ENCODE measurements at places on chromosomes 2 and 18.

DNA sequence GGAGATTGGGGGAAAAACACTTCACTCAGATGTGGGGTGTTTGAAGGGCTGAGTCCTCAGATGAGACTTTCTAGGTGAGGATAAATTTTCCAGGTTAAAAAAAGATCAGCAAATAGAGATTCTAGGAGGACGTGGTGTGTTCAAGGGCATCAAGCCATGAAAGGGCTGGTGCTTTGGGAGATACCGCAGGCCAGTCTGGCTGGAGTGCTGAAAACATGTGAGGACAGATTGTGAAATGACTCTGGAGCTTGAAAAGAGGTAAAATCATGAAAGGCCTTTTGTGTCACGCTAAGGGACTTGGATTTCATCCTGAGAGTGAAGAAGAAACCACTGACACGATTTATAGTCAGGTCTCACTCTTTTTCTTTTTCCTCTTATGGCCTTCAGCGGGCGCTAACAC is 320.5 kb downstream of the DPP10 start:
- no peak overlapping the region for H3K27ac ChIP-seq
- H3K27me3 ChIP-seq: no peaks in the 10 kb centered on the region

GRCh38 chr2:205714789-205715720 is 32.8 kb downstream of the NRP2 start:
- no peak overlapping the region for H3K4me3 ChIP-seq
- H3K27ac ChIP-seq: peak overlapping the region; percentile 49
- H3K4me1 ChIP-seq: peaks cover 41% of the 10 kb centered on the region
- no peak for DNase-seq
- no peaks in the 10 kb centered on the region for H3K27me3 ChIP-seq

- DNase-seq: no peak
- H3K4me3 ChIP-seq: no peak overlapping the region
- no peaks in the 10 kb centered on the region for H3K36me3 ChIP-seq
- no peaks in the 10 kb centered on the region for H3K27me3 ChIP-seq
- no peak overlapping the region for H3K27ac ChIP-seq
These were observed 543.2 kb upstream of the LRRTM4 start for GRCh38 chr2:78065366-78065765.

DNA sequence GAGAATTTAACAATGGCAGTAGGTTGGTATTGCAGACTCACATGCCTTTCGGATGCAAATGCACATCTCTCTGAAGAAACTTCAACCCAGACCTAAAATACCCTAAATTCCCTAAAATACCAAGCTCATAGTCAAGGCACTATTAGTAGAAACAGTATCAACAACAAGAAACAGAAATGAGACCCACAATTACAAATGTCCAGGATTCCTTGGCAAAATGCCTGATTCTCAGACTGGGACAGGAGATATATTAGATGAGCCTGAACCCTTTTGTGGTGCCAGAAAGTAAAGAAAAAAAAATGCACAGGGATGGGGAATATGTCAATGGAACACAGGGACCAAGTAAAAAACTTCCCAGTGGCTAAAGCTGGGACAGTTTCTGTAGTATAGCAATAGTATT is 77.2 kb downstream of the NAT8 start:
- H3K27me3 ChIP-seq: no peaks in the 10 kb centered on the region
- DNase-seq: no peak
- H3K4me3 ChIP-seq: no peak overlapping the region
- no peaks in the 10 kb centered on the region for H3K4me1 ChIP-seq
- H3K36me3 ChIP-seq: no peaks in the 10 kb centered on the region

DNA sequence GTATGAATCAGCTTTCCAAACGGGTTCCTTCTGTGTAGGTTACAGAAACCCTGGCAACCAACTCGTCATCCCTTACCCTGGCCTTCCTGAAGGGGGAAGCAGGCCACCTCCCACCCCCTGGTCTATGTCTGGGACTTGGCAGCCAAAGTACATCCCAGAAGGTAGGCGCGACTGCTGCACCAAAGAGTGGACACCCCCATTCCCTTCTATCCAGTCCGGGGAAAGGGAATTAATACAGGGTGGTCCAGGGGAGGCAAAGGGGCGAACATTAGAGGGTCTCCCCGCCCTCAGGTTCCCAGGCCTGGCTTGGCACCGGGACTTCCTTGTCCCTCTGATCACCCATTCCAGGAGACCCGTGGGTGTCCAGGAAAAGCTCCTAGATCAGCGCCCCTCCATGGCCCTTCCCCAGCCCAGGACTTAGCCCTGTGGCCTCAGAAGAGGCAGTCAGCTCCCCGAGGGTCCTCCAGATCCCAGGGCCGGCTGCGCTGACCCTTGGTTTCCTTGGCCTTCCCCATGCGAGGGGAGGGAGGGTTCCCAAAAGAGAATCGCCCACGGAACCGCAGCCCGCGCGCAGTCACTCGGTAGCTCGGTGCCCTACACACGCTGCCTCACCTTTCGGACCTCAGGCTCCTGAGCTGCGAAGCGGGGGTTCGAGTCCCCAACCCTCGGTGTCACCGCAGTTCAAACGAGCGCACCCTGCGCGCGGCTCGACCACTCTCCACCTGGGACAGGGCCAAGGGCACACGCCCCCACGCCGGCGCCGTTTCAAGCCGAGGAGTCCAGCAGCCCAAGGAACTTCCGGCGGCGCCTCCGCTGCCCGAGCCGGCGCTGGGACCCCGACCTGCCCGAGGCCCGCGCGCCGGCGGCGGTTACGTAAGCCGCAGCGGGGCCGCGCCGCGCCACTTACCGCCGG is at the start of gene PER2:
Gene PER2 (minus strand): TSS at position 874 of the 913 bp plus-strand sequence. CDS start 10,674 bp downstream, outside the sequence.
- peak within 1 kb of the TSS; percentile 92 for H3K4me3 ChIP-seq
- H3K27ac ChIP-seq: peak within 1 kb of the TSS; percentile 96
- H3K27me3 ChIP-seq: no peaks in the 10 kb centered on the region

- no peak for DNase-seq
- no peaks in the 10 kb centered on the region for H3K36me3 ChIP-seq
- H3K4me1 ChIP-seq: no peaks in the 10 kb centered on the region
- H3K4me3 ChIP-seq: no peak overlapping the region
- H3K27me3 ChIP-seq: no peaks in the 10 kb centered on the region
- H3K27ac ChIP-seq: no peak overlapping the region
These were observed 233.5 kb downstream of the PID1 start for GRCh38 chr2:229037621-229038020.

GRCh38 chr2:216275890-216276289 is 96.4 kb downstream of the MARCHF4 start:
- H3K27me3 ChIP-seq: peaks cover 12% of the 10 kb centered on the region
- no peak overlapping the region for H3K27ac ChIP-seq
- peaks cover 3% of the 10 kb centered on the region for H3K4me1 ChIP-seq
- no peaks in the 10 kb centered on the region for H3K36me3 ChIP-seq

DNA sequence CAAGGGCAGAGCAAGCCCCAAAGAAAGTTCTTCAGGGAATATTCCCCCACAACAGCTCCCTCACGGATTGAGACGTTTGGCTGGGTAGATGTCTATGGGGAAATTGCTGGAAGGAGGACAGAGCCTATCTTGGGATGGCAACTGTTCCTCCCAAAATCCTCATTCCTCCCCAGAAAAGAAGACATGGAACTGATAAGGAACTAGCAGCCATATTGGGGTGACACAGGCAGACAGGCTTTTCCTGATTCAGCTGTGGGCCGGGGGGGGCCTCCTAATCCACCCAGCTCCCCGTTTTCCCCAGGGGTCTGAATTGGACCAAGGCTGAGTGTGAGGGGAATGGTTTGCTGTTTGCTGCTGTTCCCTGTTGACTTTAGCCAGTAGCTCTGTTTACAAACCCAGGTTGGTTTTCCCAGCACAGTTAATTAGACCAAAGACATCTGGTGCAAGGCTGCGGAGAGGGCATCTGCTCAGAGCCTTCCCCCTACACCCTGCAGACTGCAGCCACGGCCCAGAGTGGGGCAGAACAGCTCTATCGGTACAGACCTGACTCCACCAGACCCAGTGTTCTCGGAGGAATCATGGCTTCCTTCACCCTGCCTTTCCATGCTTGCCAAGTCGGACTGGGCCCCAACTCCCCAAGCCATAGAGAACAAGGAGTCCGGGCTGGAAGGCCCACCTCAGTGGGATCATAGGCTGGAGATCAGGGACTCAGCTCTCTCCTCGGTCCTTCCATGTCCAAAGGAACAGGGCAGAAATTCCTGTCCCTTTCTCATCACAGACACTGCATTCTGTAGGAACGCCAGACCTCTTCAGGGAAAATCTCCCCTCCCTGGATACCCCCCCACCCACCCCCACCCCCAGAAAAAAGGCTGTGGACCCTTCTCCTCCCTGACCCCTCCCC is 1.7 kb upstream of the PKDCC start:
- H3K4me1 ChIP-seq: peaks cover 23% of the 10 kb centered on the region
- no peak overlapping the region for H3K4me3 ChIP-seq
- H3K36me3 ChIP-seq: no peaks in the 10 kb centered on the region
- peak overlapping the region; percentile 84 for H3K27ac ChIP-seq
- no peaks in the 10 kb centered on the region for H3K27me3 ChIP-seq

DNA sequence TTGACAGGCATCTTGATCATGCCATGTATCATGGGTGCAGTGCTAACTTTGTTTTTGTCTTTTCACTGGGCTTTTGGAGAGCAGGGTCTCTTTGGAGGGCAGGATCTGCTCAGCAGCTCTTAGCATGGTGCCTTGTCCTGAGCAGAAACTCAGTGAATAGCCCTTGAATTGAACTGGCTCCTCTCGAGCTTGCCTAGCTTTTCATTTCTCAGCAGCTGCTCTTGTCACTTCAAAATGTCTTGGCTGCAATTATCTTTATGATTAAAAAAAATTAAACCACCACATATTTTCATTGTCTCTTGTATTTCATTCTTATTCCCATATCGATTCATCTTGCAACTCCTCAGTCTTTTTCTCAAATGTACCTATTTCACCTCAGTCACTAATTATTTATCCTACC is 50.5 kb downstream of the CCDC85A start:
- H3K27ac ChIP-seq: no peak overlapping the region
- no peaks in the 10 kb centered on the region for H3K27me3 ChIP-seq
- no peaks in the 10 kb centered on the region for H3K4me1 ChIP-seq
- H3K36me3 ChIP-seq: no peaks in the 10 kb centered on the region
- no peak overlapping the region for H3K4me3 ChIP-seq

DNA sequence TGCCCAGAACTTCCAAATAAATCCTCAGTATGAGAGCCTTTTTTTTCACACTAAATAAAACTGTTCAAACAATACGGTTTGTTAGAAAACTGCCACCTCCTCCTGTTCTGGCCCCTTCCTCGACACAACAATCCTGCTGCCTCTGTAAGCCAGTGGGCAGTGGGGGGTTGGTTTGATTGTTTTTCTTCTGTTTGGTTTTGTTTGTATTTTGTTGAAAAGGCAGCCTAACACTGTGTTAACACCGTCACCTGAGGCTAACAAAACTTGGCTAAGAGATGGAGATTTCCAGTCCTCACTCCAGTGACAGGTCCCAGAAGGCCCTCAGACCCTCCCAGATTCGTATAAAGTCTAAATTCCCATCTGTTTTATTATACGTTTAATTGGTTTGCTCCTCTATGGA is 402.1 kb downstream of the ZNF521 start:
- no peaks in the 10 kb centered on the region for H3K36me3 ChIP-seq
- no peak overlapping the region for H3K4me3 ChIP-seq
- H3K4me1 ChIP-seq: no peaks in the 10 kb centered on the region
- H3K27me3 ChIP-seq: no peaks in the 10 kb centered on the region
- H3K27ac ChIP-seq: no peak overlapping the region

DNA sequence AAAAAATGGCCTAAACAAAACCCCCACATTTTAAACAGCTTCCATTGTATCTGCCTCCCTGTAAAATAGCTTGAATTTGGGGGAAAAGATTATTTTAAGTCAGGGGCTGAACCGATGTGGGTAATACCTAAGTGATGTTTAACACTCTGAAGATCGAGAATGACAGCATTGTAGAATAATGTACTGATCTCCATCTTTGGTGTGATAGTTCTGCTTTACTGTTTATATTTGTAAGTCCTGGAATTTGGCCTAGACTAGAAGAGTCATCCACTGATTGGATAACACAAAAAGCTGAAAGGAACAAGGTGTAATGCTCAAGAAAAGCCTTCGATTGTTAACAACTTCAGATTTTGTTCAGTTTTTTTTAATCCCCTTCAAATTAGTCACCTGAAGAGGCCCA is 53.8 kb upstream of the CCDC68 start:
- no peaks in the 10 kb centered on the region for H3K36me3 ChIP-seq
- H3K27me3 ChIP-seq: no peaks in the 10 kb centered on the region
- no peak overlapping the region for H3K4me3 ChIP-seq
- peak overlapping the region; percentile 56 for H3K27ac ChIP-seq

- peak; percentile 15 for DNase-seq
- no peak overlapping the region for H3K4me3 ChIP-seq
- H3K36me3 ChIP-seq: no peaks in the 10 kb centered on the region
- H3K27ac ChIP-seq: peak overlapping the region; percentile 38
- no peaks in the 10 kb centered on the region for H3K27me3 ChIP-seq
- peaks cover 16% of the 10 kb centered on the region for H3K4me1 ChIP-seq
These were observed 573.2 kb downstream of the METTL4 start for GRCh38 chr18:1998121-1998520.

GRCh38 chr2:133855526-133855925 is 287.3 kb upstream of the NCKAP5 start:
- H3K4me1 ChIP-seq: no peaks in the 10 kb centered on the region
- no peak for DNase-seq
- no peak overlapping the region for H3K27ac ChIP-seq

DNA sequence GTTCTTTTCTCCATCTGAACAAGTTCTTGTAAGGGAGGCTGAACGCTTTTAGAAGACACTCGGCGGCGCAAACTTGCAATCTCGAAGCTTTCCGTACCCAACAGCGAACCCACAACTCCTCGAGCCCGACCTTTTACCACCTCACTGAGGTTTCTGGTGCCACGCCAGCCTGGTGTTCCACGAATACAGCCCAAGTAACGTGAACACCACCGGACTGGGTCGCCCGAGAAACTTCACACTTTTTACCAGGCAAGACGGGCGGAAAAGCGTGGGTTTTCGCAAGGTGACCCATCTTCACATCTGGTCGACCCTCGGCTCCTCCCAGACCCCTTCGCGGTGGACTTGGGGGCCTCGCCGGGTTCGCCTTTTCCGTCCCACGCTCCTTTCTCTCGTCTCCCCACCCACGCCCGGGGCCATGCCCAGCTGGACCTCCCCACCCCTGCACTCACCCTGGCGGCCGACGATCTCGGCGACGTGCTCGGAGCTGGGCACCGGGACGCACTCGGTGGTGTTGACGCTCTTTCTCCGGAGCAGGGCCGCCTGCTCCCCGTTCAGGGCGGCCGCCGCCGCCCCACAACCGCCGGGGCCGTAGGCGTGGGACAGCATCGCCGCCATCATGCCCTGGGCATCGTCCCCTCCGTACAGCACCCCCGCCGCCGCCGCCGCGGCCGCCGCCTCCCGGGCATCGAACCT is 1.2 kb downstream of the MEX3C start:
- H3K4me1 ChIP-seq: peaks cover 20% of the 10 kb centered on the region
- no peaks in the 10 kb centered on the region for H3K36me3 ChIP-seq
- peak; percentile 46 for DNase-seq
- peak overlapping the region; percentile 96 for H3K27ac ChIP-seq
- peak overlapping the region; percentile 71 for H3K4me3 ChIP-seq
- H3K27me3 ChIP-seq: no peaks in the 10 kb centered on the region

DNA sequence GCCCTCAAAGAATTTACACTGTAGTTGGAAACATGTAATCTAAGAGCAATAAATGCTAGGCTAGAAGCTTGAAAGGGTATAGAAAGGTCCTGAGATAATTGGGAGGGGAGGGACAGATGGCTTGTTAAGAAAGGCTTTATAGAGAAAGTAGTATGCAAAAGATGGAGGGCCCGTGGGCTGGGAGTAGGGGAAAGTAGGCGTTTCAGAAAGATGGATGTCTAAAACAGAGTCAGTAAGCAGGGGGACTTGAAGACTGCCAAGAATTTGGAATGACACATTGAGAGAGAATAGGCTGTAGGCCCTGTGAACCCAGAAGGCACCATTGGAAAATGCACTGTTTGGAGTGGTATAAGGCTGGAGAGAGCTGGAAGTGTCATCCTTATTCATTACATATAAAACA is 822 bp downstream of the PSMG2 start:
- peak overlapping the region; percentile 93 for H3K4me3 ChIP-seq
- DNase-seq: peak; percentile 7
- no peaks in the 10 kb centered on the region for H3K36me3 ChIP-seq
- H3K27ac ChIP-seq: peak overlapping the region; percentile 99

All from hepatocyte (in vitro differentiated cells).